ENCODE measurements at places on chromosomes 2 and 18.

GRCh38 chr18:65808759-65809158 is 57.9 kb downstream of the CDH7 start:
- DNase-seq: no peak

GRCh38 chr18:35808796-35809195 is 163.7 kb upstream of the RMP24 start:
- no peak for DNase-seq

DNA sequence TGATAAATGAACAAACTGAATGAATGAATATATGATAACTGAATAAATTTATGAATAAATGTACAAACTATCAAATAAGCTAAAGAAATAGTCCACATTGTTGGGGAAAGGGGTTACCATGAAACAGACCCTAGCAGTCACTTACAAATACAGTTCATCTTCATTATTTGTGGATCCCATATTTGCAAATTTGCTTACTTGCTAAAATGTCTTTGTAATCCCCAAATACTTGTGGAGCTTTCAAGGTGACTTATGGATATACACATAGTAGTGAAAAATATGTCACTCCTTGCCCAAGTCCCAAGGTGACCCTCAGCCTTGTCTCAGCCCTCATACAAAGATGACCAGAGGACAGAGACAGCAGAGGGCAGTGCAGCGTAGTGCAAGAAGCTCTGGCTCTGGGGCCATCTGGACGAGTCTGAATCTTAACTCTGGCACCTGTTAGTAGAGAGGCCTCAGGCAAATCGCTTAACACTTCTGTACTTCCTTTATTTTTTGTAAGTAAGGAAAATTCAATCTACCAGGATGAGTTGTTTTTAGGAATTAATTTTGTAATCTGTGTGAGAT is 3.1 kb downstream of the PAIP2B start:
- DNase-seq: peak; percentile 9

DNA sequence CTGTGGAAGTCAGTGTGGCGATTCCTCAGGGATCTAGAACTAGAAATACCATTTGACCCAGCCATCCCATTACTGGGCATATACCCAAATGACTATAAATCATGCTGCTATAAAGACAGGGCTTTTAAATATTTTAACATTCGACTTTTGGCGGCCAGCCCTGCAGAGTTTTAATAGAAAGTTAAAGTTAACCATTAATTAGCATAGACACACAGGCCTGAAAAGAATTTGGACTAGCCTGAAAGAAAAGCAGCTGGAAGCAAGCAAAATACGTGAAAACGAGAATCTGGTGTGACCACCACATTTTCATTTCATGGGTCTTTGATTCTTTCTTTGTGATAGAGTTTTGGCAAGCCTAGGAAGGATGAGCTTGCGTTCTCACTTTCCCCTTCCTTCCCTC is 184.0 kb downstream of the SCG2 start:
- DNase-seq: no peak

DNA sequence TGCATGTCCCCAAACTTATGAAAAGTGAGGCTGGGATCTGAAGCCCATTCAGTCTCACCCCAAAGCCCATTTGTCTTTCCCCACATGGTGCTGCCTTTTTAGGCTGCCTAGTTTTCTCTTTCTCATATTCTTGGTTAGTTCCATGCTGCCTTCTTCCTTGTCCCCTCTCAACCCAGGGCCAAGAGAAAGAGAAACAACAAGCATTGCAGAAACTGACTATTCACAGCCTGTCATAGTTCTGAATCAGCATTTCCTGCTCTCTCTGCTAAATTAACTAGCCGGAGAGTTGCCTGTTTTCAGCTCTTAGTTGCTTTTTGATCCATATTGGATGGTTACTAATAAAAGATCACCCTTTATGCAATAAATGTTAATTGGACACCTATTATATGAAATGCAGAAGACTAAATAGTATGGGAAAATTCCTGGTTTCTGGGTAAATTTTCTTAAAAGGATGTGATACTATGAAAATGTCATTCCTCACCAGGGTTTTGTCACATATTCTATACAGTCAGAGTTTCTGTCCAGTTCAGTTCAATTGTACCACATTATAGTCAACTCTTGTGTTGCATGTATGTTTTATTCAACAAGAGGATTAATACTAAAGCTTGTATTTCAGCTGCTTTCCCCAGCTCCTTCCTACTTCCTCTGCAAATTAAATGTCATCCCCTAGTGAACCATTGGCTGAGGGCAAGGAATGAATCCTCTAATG is 246.5 kb downstream of the GALR1 start:
- no peak for DNase-seq

- DNase-seq: no peak
Measured at GRCh38 chr2:132953771-132954170, 283.8 kb upstream of the LYPD1 start.

DNA sequence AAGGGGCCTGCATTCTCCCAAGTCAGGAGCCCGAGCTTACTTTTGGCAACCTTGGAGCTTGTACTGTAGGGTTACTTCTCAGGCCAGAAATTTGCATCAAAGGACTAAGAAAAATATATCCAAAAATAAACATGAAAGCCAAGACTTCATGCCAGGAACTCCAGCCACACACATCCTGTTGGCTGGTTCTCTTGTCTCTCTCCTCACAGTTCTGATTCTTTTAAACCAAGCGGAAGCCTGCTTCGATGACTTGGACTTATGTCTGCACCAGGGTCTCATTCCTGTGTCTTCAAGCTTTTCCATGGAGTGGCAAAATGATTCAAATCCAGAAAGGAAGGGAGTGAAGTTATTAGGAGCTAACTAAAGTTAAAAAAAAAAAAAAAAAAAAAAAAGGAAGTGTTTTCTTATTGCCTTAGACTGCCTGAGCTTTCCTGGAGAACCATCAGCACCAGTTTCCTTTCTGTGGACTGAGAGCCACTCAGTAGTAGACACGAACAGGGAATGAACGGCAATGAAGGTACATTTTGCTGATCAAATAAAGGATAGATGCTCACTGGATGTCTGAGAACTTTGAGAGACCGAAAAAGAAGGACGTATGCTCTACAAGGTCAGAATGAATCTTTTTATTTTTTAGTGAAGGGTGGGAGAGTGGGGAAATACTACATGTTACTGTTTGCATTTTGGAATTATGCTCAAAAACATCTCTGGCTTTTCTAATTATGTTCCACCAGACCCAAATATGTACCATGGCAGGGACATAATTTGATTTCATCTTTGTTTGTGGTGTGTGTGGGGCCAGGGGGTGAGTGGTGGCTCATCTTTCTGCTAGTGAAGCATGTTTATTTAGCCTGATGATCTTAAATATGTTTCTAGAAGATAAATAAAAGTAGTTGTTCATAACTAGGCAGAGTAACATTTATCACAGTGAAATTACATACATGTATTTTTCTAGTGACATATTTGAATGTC is 86.0 kb downstream of the RAPGEF4 start:
- no peak for DNase-seq

GRCh38 chr2:24336811-24337210 is 23.5 kb downstream of the ITSN2 start:
- DNase-seq: no peak

DNA sequence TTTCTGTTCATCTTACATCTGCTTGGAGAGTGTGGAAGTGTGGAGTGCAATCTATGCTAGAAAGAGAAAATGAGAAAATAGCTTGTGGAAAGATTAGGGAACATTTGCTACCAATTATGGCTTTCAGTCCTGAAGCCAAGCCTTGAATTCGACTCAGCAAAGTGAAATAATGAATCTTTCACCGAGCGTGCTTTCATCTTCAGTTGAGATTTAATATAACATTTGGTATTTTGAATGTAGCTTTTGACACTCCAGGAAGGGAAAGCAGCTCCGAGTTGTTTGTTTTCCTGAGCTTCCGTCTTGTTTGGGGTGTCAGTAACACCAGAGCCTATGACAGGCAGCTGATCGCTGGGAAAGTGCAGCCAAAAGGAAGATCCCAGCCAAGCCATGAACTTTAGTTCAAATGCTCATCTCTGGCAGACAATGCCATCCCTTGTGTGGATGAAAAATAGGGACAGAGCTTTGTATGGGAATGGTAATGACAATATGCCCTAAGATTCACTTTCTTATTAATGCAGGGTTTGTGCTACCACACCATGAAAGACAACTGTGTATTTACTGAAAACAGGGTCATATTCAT is 25.0 kb upstream of the PHLPP1 start:
- DNase-seq: no peak

DNA sequence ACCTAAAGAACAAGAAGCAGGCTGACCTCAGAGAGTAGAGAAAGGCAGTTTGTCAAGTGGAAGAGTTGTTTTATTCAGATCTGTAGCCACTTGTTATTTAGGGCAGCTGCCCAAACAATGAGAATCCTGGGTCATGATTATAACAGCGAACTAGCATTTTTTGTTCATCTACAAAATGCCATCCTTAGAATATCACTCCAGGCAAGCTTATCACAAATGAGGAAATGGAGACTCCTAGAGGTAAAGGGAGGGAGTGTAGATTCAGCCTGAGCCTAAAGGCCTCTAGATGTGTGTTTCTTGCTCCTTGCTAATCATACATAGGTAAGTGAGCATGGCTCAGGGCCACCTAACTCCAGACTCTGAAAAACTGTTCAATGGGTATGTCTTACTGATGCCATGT is 126.1 kb downstream of the HNMT start:
- peak; percentile 25 for DNase-seq

GRCh38 chr2:141728886-141729285 is 401.9 kb downstream of the LRP1B start:
- no peak for DNase-seq

DNA sequence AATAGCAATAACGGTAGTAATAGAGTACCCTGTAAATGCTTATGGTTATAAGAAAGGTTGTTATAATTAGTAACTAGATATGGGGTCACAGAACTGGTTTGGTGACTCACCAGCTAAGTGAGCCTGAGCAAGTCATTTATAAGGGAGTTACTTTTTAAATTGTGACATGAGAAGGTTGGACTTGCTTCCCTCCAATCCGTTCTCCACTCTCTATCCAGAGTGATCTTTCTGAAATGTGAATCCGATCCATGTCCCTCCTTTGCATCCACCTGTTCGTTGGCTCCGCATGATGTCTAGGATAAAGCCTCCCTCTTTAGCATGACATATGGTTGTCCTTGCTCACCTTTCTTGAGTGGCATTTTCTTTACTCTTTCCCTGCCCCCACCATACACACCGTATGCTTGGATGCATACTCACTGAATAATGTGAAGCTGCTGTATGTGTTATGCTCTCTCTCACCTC is 83.1 kb downstream of the CDC42EP3 start:
- no peak for DNase-seq

DNA sequence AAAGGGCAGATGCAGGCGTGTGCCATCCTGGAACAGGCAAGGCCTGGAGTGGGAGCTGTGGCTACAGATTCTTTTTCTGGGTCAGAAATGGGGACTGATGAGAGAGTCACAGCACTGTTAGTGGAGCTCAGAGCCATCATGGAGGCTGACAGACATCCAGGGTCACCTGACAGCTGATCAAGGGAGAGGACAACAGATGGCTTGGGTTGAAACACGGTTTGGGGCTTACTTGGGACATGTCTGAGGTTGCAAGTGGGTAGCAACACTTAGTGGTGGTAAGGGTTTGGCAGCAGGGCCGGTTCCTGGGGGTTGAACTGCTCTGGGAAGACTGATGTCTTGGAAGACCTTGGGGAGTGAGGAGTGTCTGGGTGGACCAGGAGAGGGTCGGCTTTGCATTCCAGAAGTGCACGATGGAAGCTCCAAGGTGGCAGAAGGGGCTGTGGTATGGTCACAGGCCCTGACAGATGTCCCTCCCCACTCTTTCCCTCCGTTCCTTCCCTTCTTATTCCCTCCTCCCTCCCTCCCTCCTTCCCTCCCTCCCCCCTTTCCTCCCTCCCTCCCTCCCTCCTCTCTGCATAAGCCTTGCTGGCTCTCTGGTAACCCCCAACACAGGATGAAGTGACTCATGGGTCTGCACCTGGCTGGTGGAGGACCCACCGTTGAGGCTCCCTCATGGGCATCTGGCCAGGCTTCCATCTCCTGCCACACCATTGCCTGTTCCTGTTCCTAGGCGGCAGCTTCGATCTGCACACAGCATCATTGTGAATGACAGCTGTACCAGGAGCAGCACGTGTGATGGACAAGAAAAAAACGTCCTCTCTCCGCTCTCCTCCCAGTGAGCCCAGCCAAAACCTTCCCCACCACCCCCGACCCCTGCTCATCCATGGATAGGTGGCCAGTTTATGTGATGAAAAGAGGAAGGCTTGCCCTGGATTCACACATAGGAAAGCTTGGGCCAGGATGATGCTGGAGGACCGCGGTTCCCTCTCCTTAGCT is 63.8 kb upstream of the RPL31 start:
- DNase-seq: no peak

DNA sequence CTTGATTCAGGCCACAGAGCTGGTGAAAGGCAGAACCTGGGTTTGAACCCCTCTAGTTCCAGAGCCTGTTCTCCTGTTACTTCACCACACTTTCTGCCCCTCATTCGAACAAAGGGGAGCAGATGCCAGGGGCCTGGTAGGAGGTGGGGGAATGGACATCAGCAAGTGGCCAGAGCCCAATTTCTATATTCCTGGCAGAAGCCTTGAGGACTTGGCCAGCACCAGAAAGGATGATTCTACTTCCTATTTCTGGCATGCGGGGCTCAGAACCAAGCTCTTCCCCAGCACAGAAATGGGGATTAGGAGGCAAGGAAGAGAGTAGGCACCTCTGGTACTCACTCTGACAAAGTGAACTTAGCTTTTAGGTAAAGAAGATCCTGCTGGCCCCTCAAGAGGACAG is 49.3 kb downstream of the ADD2 start:
- no peak for DNase-seq

GRCh38 chr2:166792808-166793207 is 95.5 kb upstream of the XIRP2 start:
- DNase-seq: no peak

- no peak for DNase-seq
Measured at GRCh38 chr18:62832282-62832681, 116.9 kb downstream of the PHLPP1 start.

GRCh38 chr2:195985741-195986140 is 82.9 kb downstream of the DNAH7 start:
- DNase-seq: no peak

DNA sequence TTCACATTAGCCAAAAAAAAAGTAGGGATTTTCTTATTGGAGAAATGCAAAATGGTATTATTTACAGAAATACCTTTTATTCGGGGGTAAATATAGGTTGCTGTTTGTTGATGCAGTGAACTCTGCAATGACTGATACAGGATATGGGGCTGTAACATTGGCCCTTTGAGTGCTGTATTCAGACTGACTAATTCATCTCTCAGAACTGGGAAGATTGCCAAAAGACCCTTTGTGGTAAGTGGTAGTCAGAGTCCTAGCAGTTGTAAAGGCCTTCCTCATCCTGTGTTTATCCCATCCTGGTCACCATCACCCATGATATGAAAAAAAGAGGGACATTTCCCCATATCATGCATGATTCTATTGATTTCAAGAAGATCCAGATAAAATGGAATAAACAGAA is 14.0 kb upstream of the DCC start:
- DNase-seq: no peak

DNA sequence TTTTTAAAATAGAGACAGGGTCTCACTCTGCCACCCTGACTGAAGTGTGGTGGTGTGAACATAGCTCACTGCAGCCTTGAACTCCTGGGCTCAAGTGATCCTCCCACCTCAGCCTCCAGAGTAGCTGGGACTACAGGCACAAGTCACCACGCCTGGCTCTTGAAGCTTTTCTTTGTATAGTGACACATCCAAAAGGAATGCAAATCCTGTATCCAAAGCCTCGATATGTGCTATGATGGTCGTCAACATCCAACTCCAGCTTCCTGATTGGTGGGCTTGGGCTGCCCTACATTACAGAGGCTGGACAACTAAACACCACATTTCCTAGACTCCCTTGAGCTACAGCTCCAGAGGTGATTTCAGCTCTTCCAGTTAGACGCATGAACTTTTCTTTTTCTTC is 101.7 kb upstream of the PGAP1 start:
- peak; percentile 63 for DNase-seq

- DNase-seq: no peak
Measured at GRCh38 chr18:76823587-76824011, 1.2 kb downstream of the ZNF236 start.

All from HFF-Myc (cell line).